ENCODE measurements at places on chromosomes 4 and X. TPM values are rescaled to one million over a fixed set of nuclear protein-coding genes. Genes with fewer than 3 reads are reported as not detected.

GRCh38 chr4:136319789-136320464 is 1212.4 kb downstream of the PCDH18 start:
- H3K4me3 ChIP-seq: no peak overlapping the region
- H3K4me1 ChIP-seq: no peaks in the 10 kb centered on the region
- H3K27me3 ChIP-seq: no peaks in the 10 kb centered on the region
- H3K36me3 ChIP-seq: no peaks in the 10 kb centered on the region
- no peak for DNase-seq
- no peak overlapping the region for H3K27ac ChIP-seq

GRCh38 chrX:139971394-139971749 is 6.1 kb upstream of the CXorf66 start:
- no peaks in the 10 kb centered on the region for H3K27me3 ChIP-seq
- H3K4me3 ChIP-seq: no peak overlapping the region
- DNase-seq: no peak

- no peaks in the 10 kb centered on the region for H3K27me3 ChIP-seq
- H3K4me3 ChIP-seq: no peak overlapping the region
- DNase-seq: no peak
- no peak overlapping the region for H3K27ac ChIP-seq
Measured at GRCh38 chrX:3293251-3293650, 53.2 kb downstream of the MXRA5 start.

GRCh38 chrX:155218777-155219176 is 2.5 kb downstream of the VBP1 start:
- no peak overlapping the region for H3K27ac ChIP-seq
- no peaks in the 10 kb centered on the region for H3K4me1 ChIP-seq
- no peak for DNase-seq
- no peaks in the 10 kb centered on the region for H3K27me3 ChIP-seq
- no peak overlapping the region for H3K4me3 ChIP-seq
- H3K36me3 ChIP-seq: no peaks in the 10 kb centered on the region

GRCh38 chr4:53905276-53905940 is 159.0 kb downstream of the CHIC2 start:
- H3K27me3 ChIP-seq: no peaks in the 10 kb centered on the region
- DNase-seq: peak; percentile 41
- no peak overlapping the region for H3K27ac ChIP-seq
- peaks cover 18% of the 10 kb centered on the region for H3K4me1 ChIP-seq
- H3K4me3 ChIP-seq: no peak overlapping the region
- H3K36me3 ChIP-seq: no peaks in the 10 kb centered on the region

GRCh38 chr4:7124689-7125442 is 57.0 kb upstream of the GRPEL1 start:
- H3K36me3 ChIP-seq: no peaks in the 10 kb centered on the region
- DNase-seq: peak; percentile 96
- no peak overlapping the region for H3K4me3 ChIP-seq
- peaks cover 4% of the 10 kb centered on the region for H3K4me1 ChIP-seq

DNA sequence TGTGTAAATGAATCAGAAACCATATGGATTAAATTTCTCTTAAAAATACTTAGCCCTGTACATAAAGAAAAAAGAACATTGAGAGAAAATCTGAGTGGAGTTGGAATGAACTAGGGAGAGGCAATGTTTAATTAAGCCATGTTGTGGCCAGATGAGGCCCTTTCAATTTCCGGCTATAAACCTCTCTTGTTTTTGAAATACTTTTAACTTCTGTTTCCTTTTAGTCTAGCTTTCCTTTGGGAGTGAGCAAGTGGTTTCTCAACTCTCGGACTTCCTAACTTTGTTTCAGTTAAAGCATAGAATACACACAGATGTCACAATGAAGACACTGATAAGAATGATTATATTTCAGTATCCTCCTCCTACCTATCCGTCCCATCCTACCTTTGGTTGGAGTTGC is 197.2 kb downstream of the ARHGAP24 start:
- H3K4me3 ChIP-seq: no peak overlapping the region
- no peak overlapping the region for H3K27ac ChIP-seq
- H3K4me1 ChIP-seq: no peaks in the 10 kb centered on the region
- no peaks in the 10 kb centered on the region for H3K36me3 ChIP-seq

GRCh38 chrX:68112321-68112720 is 321.0 kb downstream of the OPHN1 start:
- no peaks in the 10 kb centered on the region for H3K4me1 ChIP-seq
- H3K36me3 ChIP-seq: no peaks in the 10 kb centered on the region
- no peak overlapping the region for H3K27ac ChIP-seq
- peak; percentile 3 for DNase-seq
- no peak overlapping the region for H3K4me3 ChIP-seq
- H3K27me3 ChIP-seq: no peaks in the 10 kb centered on the region

GRCh38 chr4:31146366-31146765 is 426.2 kb downstream of the PCDH7 start:
- H3K36me3 ChIP-seq: no peaks in the 10 kb centered on the region
- no peak for DNase-seq
- no peaks in the 10 kb centered on the region for H3K4me1 ChIP-seq
- no peak overlapping the region for H3K4me3 ChIP-seq

GRCh38 chr4:84481860-84482245 is 17.2 kb downstream of the NKX6-1 start:
- H3K36me3 ChIP-seq: no peaks in the 10 kb centered on the region
- no peak overlapping the region for H3K27ac ChIP-seq
- H3K4me1 ChIP-seq: no peaks in the 10 kb centered on the region
- H3K27me3 ChIP-seq: peaks cover 27% of the 10 kb centered on the region

DNA sequence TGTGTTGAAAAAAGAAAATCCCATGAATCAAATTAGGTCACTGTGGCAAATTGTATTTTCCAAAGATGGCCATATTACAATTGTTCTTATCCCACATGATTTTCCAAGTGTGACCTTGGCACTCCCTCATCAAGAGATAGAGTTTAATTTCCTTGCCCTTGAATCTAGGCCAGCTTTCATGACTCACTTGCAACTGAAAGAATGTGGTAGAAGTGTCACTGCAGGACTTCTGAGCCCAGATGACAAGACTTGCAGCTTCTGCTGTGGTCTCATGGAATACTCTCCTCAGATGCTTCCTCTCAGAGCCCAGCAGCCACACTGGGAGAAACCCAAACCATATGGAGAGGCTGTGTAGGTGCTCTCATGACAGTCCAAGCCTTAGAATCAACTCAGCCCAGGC is 139.0 kb downstream of the ADAMTS3 start:
- no peaks in the 10 kb centered on the region for H3K36me3 ChIP-seq
- DNase-seq: peak; percentile 5
- no peaks in the 10 kb centered on the region for H3K4me1 ChIP-seq
- H3K27ac ChIP-seq: no peak overlapping the region

DNA sequence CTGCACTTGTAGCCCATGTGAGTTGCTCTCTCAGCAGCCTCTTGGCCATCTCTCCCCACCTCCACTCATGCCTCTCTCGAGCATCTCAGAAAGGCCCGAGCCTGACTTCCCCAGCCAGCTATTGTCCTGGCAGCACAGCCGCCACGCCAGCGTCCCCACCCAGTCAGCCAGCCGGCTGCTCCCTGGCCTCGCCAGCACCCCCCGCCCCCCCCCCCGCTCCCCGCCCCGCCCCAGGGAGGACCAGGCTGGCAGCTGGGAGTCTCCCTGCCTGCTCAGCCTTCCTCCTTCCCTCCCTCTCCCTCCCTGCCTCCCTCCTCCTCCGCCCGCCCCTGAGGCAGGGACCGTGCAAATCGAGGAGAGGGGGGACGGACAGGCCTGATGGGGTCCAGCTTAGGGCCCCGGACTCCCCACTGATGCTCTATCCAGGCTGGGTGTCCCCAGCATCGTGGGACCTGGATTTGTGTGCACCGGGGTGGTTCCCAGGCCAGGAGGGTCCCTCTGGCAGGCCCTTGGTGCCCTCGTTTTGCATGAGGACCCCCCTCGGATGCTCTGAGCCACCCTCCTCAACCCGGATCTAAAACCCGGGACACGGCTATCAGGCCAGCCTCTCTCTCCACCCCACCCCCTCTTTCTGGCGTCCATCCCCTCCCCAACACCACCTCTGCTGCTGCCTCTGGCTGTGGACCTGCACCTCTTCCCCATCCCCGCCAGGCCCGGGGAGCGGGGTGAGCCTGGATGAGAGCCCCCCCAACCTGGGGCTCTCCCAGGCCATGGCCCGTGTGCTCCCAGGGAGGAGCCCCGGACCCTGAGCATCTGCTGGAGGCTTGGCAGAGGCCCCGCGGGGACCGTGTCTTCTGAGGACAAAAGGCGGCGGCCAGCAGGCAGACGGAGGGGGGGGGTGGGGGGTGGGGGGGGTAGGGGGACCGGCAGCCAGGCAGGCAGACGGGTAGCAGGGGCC is at the start of gene GPR173:
TSS of gene GPR173 (plus strand) at position 621 of the 958 bp plus-strand sequence. CDS start 27,833 bp downstream, outside the sequence.
- DNase-seq: peak; percentile 75
- no peaks in the 10 kb centered on the region for H3K27me3 ChIP-seq
- no peaks in the 10 kb centered on the region for H3K36me3 ChIP-seq
- peak within 1 kb of the TSS; percentile 80 for H3K27ac ChIP-seq
- no peaks in the 10 kb centered on the region for H3K4me1 ChIP-seq
- peak within 1 kb of the TSS; percentile 67 for H3K4me3 ChIP-seq

GRCh38 chrX:67437821-67438220 is 106.0 kb upstream of the AR start:
- H3K4me3 ChIP-seq: no peak overlapping the region
- no peak overlapping the region for H3K27ac ChIP-seq
- H3K36me3 ChIP-seq: no peaks in the 10 kb centered on the region
- no peaks in the 10 kb centered on the region for H3K27me3 ChIP-seq

- no peak overlapping the region for H3K4me3 ChIP-seq
- H3K4me1 ChIP-seq: no peaks in the 10 kb centered on the region
- H3K27me3 ChIP-seq: no peaks in the 10 kb centered on the region
- no peak for DNase-seq
- H3K36me3 ChIP-seq: no peaks in the 10 kb centered on the region
Measured at GRCh38 chrX:134865682-134866255, 125.0 kb upstream of the SMIM10 start.

TAF7L gene
- 0.33 TPM for total RNA-seq

H2BW2 gene
- not detected for total RNA-seq

PWWP3B gene
- total RNA-seq: not detected

CITED1 gene
- total RNA-seq: 0.17 TPM

All from fibroblast of lung (primary cell).